HuH-7 (cell line): ENCODE measurements at places on chromosomes 5 and 9.

DNA sequence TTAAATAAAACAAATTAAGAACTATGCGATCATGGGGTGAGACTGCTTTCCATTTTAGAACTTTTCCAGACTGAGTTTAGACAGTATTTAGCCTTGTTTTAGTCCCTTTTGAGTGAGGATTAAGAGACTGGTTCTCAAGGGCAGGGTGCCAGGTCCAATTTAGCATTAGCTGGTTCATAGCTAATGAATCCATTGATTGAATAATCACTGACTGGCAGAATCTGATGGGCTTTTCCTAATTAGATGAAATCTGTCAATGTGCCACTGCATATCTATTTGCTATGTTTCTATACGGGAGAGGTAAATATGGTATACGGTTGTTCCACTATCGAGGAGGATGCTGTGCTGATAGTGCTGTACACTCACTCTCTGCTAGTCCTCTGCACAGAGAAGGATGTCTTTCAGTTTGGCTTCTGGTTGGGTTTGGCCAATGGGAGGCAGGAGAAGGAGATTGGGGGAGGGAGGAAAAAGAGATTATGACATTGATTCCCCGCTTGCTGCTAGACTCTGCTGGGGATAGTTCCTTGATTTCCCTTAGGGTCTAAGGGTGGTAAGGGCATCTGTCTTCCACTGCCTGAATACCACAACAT lies 496.6 kb downstream of the CTNND2 start:
- no peak for DNase-seq

DNA sequence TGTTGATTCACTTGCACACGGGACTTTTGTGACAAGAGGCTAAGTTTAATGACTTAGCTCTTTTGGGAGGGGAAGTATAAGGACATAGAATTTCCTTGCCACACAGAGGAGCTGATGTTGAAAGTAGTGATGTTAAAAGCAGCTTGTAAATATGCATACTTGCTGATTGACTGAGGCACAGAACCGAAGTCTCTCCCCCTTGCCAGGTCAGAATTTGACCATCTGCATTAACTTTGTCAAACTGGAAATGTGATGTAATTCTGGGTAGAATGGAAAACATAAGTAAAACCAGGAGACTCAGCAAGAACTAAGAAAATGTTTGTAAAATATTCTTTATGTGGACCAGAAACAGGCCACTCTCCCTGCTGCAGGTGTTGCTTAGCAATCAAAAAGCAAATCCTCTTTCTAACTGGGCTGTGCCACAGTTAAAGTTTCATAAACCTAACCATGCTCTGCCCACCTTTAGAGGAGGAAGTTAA lies 284.2 kb downstream of the NR3C1 start:
- DNase-seq: no peak

DNA sequence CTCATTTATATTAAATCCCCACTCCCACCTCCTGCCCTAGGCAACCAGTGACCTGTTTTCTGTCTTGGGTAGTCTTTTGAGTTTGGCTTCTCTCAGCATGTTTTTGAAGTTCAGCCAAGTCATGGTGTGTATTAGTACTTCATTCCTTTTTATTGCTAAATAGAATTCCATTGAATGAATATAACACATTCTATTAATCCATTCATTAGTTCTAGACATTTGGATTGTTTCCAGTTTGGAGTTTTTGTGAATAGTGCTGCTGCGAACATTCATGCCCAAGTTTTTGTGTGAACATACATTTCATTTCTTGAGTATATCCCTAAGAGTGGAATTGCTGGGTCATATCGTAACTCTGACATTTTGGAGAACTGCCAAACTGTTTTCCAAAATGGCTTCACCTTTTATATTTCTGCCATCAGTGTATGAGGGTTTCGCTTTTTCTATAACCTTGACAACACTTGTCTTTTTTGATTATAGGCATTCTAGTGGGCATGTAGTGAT lies 2.7 kb downstream of the ZNF346 start:
- DNase-seq: no peak

GRCh38 chr9:79378107-79378506 lies 193.7 kb upstream of the TLE4 start:
- DNase-seq: no peak

DNA sequence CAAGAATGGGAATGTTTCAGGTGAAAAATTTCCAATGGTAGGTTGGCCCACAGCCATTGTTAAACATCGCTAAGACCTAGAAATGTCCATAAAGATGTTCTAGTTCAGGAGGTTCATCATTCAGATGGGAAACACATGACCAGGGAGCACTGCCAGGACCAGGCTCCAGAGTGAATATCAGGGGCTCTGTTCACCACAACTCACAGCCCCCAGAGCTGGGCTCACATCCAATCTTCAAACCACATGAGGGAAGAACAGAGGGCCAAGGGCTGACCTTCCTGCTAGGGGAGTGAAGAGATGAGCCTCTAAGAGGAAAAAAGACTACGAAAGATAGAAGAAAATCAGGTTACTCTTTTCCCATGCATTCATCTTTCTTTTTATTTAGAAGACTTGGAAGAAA lies 205.8 kb downstream of the SEMA5A start:
- DNase-seq: no peak

GRCh38 chr5:76165029-76165428 lies 81.8 kb downstream of the SV2C start:
- no peak for DNase-seq

DNA sequence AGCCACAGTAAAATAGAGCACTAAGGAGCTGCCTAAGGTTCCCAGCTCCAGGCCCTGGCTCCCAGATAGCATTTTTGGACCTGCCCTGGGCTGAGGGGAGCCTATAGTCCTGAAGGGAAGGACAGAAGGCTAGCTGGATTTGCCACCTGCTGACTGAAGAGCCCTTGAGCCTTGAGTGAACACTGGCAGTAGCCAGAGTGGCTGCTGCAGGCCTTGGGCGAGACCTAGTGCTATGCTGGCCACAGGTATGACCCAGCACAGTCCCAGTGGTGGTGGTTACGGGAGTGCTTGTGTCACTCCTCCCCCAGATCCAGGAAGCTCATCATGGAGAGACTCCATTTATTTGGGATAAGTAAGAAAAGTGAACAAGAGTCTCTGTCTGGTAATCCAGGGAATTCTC lies 10.3 kb upstream of the STX17 start:
- DNase-seq: no peak

DNA sequence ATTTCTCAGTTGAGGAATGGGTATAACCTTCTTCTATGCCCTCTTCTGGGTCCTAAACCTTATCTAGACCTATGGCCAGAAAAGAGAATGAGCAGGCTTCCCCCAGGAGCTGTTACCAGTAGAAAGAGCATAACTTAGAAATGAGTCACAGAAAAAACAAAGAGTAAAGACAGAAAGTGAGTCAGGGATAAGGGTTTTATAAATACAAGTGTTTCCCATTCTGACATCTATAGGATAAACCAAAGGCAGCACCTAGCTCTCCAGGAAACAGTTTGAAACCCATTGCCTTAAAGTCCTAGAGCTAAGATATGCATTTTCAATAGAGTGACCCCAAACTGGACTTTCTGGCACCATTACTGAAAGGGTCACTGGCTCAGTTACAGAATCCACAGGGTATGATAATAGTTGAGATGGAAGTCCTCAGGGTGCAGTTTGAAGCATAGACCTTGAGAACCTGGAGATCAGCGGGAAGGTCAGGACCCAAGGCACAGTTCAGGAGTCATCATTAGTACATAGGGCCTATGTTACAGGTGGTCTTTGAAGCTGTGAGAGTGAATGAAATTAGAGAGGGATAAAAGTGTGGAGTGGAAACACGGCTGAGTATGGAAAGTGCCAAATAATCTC lies 42.7 kb upstream of the LIFR start:
- no peak for DNase-seq

- no peak for DNase-seq
These were observed 143.4 kb upstream of the CDH6 start for GRCh38 chr5:31049936-31050704.

GRCh38 chr5:126106029-126106428 lies 317.2 kb upstream of the GRAMD2B start:
- no peak for DNase-seq
